ENCODE measurements at places on chromosomes 4 and X. TPM values are rescaled to one million over a fixed set of nuclear protein-coding genes. Genes with fewer than 3 reads are reported as not detected.

The RGN gene
- 2.0 TPM for total RNA-seq

The PPEF1 gene
- not detected for total RNA-seq

The RAB9B gene
- total RNA-seq = not detected

The ZAR1 gene
- not detected for total RNA-seq

The DCX gene
- not detected for total RNA-seq

The IL3RA gene
- total RNA-seq = 0.13 TPM

The SLC10A4 gene
- not detected for total RNA-seq

The TMEM35A gene
- total RNA-seq = 22.0 TPM

The IKBKG gene
- total RNA-seq = 58.2 TPM

The PDCL2 gene
- total RNA-seq = not detected

The LRRC66 gene
- total RNA-seq = 0.80 TPM

Data from epithelial cell of alveolus of lung (primary cell).